Thoracic aorta endothelial cell (primary cell): ENCODE measurements at places on chromosomes 12 and 14. TPM values are rescaled to one million over a fixed set of nuclear protein-coding genes. Genes with fewer than 3 reads are reported as not detected.

The ETNK1 gene
- 52.5 and 63.4 TPM in 2 replicates for total RNA-seq

The TPH2 gene
- total RNA-seq: not detected in 2 replicates

The MDP1 gene
- total RNA-seq: 3.2 and 6.0 TPM in 2 replicates

The SCNN1A gene
- 0.22 TPM in 1 of 2 replicates, not detected in the other for total RNA-seq

The ACVR1B gene
- total RNA-seq: 18.9 and 24.7 TPM in 2 replicates

The TEAD4 gene
- total RNA-seq: 37.6 and 51.3 TPM in 2 replicates

The IFNG gene
- not detected in 2 replicates for total RNA-seq

The SPATS2 gene
- total RNA-seq: 90.6 and 97.4 TPM in 2 replicates

The GLIPR1L1 gene
- total RNA-seq: not detected in 2 replicates

The KCNK13 gene
- total RNA-seq: 0.07 TPM in 1 of 2 replicates, not detected in the other

The GLT1D1 gene
- total RNA-seq: not detected in 2 replicates

The ADGRD1 gene
- under 0.01 TPM in 1 of 2 replicates, not detected in the other for total RNA-seq

The GPR65 gene
- 0.07 and 0.27 TPM in 2 replicates for total RNA-seq

The SIRT4 gene
- total RNA-seq: 0.27 and 0.50 TPM in 2 replicates

The RACGAP1 gene
- 69.0 and 103 TPM in 2 replicates for total RNA-seq

The GRIN2B gene
- total RNA-seq: not detected in 2 replicates

The KCNC2 gene
- total RNA-seq: not detected in 2 replicates

The PRIMA1 gene
- not detected in 2 replicates for total RNA-seq

The MUCL1 gene
- total RNA-seq: not detected in 2 replicates

The EP400 gene
- total RNA-seq: 28.1 and 28.3 TPM in 2 replicates

The FAM222A gene
- 0.50 and 0.93 TPM in 2 replicates for total RNA-seq

The TC2N gene
- total RNA-seq: under 0.01 and 0.07 TPM in 2 replicates

The VRTN gene
- total RNA-seq: not detected in 2 replicates

The KLRD1 gene
- 0.07 and 0.27 TPM in 2 replicates for total RNA-seq

The PARP11 gene
- 4.9 and 6.0 TPM in 2 replicates for total RNA-seq

The SLC6A15 gene
- 0.43 and 0.80 TPM in 2 replicates for total RNA-seq

The GDF3 gene
- 0.65 TPM in 1 of 2 replicates, not detected in the other for total RNA-seq

The SLC6A12 gene
- not detected in 2 replicates for total RNA-seq

The TSHR gene
- total RNA-seq: not detected in 2 replicates

The LYZ gene
- total RNA-seq: not detected in 2 replicates

The OLR1 gene
- not detected in 2 replicates for total RNA-seq

The LRTM2 gene
- total RNA-seq: not detected in 2 replicates

The KRT75 gene
- total RNA-seq: not detected in 2 replicates

The FAM181A gene
- total RNA-seq: not detected in 2 replicates

The MYF6 gene
- 0.13 TPM in 1 of 2 replicates, not detected in the other for total RNA-seq

The CCND2 gene
- total RNA-seq: 13.6 and 80.8 TPM in 2 replicates

The DIO2 gene
- total RNA-seq: 0.07 and 0.13 TPM in 2 replicates

The KSR2 gene
- 1.6 and 1.7 TPM in 2 replicates for total RNA-seq

The TEX22 gene
- total RNA-seq: 0.14 and 0.27 TPM in 2 replicates

The LEMD3 gene
- total RNA-seq: 36.7 and 39.1 TPM in 2 replicates

The CORO1C gene
- total RNA-seq: 340 and 474 TPM in 2 replicates

The FOS gene
- 2.4 and 2.8 TPM in 2 replicates for total RNA-seq

The IL26 gene
- not detected in 2 replicates for total RNA-seq

The TPPP2 gene
- not detected in 2 replicates for total RNA-seq

The CD163 gene
- not detected in 2 replicates for total RNA-seq

The FSCB gene
- not detected in 2 replicates for total RNA-seq

The ALX1 gene
- total RNA-seq: 0.14 and 0.53 TPM in 2 replicates

The SRGAP1 gene
- 7.6 and 9.7 TPM in 2 replicates for total RNA-seq

The TMX1 gene
- total RNA-seq: 83.5 and 109 TPM in 2 replicates

The NRIP2 gene
- not detected in 2 replicates for total RNA-seq

The RILPL2 gene
- 5.0 and 5.1 TPM in 2 replicates for total RNA-seq

The IL31 gene
- not detected in 2 replicates for total RNA-seq

The PTPN6 gene
- 0.36 TPM in 1 of 2 replicates, not detected in the other for total RNA-seq

The GEMIN2 gene
- total RNA-seq: 35.4 and 42.2 TPM in 2 replicates
